ENCODE measurements at places on chromosomes 5 and 9.

- no peak for DNase-seq
These were observed 19.7 kb upstream of the ABL1 start for GRCh38 chr9:130815242-130815808.

GRCh38 chr9:16821344-16821743 lies 49.1 kb downstream of the BNC2 start:
- DNase-seq = no peak

DNA sequence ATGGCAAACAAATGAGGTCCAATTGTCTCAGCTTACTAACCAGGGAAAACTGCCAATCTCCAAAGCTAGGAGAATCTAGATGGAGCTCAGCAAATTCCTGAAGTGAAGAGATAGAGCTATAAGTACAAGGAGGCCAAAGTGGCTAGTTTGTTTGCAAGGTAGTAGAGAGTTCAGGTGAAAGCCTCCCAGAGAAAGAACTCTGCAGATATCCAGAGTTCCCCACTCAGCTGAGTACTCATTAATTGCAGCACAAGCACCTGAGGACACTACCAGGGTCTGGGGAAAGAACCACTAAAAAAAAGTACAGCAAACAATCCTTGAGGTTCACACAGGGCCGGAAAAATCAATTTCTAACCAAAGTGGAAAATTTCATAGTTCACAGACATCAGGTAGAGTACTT lies 250.9 kb downstream of the TMEM232 start:
- no peak for DNase-seq

DNA sequence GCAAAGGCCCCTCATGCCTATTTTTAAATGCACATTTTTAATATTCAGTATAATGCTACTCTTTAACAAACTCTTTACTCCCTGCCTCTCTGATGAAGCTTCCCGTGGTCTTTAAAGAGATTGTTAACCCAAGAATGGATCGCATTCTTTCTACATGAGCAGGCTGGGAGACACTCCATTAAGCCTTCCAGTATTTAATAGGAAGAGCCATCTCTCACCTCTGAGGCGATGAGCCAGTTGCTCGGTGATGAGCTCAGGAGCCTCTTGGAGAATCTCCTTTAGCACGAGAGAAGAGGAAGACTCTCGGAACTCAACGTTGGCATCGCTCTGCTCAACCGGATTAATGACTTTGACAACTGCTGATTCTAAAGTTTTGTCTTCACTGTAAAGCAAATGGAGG lies 59.6 kb downstream of the PRUNE2 start:
- no peak for DNase-seq
